Naive thymus-derived CD4-positive, alpha-beta T cell (primary cell): ENCODE measurements at places on chromosomes 6 and 20. TPM values are rescaled to one million over a fixed set of nuclear protein-coding genes. Genes with fewer than 3 reads are reported as not detected.

CABLES2 gene
- 0.61 TPM for polyA plus RNA-seq

DNA sequence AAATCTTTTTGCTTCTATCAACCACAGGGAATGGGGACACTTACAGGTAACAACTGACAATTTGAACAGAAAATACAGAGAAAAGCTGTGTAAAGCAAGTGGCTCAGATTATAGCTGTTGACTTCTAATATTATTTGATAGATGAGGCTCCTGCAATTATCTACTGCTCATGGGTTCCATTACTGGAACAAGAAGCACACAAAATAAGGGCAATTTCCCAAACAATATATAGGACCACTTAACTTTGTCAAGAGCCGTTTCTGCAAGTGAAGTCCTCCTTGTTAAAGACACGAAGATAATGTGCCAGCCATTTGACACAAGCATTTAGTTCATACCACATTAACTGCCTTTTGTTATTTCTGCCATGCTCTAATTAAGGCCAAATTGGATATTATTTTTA is 315.5 kb upstream of the ARID1B start:
- no peak for DNase-seq
- H3K36me3 ChIP-seq, result no peaks in the 10 kb centered on the region
- H3K4me3 ChIP-seq, result no peak overlapping the region
- no peaks in the 10 kb centered on the region for H3K4me1 ChIP-seq

ATP6V1G2 gene
- polyA plus RNA-seq, result 1.9 TPM

- H3K36me3 ChIP-seq, result no peaks in the 10 kb centered on the region
- no peak overlapping the region for H3K4me3 ChIP-seq
- peaks cover 3% of the 10 kb centered on the region for H3K27me3 ChIP-seq
- DNase-seq, result no peak
These were observed 19.3 kb upstream of the NCR2 start for GRCh38 chr6:41315943-41316620.

- H3K27me3 ChIP-seq, result no peaks in the 10 kb centered on the region
- no peaks in the 10 kb centered on the region for H3K36me3 ChIP-seq
- H3K27ac ChIP-seq, result no peak overlapping the region
- H3K4me1 ChIP-seq, result no peaks in the 10 kb centered on the region
- H3K4me3 ChIP-seq, result no peak overlapping the region
These were observed 7.9 kb downstream of the SDC4 start for GRCh38 chr20:45340236-45340847.

DNA sequence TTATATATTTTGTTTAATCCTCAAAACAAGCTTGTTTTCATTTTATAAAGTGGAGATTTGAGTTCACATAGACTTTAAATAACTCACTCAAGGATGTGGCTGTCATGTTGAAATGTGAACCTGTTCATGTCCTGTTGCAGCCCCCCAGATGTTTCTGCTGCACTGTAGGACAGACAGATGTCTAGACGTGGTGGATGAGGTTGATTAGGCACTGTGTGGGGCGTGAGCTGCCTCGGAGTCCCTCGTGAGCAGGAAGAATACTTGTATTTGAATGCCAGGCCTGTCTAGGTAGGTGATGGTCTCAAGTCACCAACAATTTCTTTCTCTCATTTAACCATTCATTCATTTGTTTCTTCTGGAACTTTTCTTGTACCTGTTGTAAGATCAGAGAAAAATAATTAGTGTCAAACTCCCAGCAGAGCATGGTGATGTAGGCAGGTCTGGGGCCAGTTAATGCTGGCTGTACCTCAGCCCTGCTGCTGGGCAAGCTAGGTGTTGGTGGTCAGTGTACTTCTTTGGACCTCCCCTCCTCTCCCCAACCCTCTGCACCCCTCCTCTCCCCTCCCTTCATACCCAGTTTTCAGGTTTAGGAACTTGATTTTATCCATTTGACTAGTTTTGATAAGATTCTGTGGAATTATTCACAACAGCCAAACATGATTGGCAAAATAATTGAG is 34.0 kb downstream of the AFDN start:
- H3K4me3 ChIP-seq, result no peak overlapping the region
- H3K27ac ChIP-seq, result no peak overlapping the region
- no peaks in the 10 kb centered on the region for H3K36me3 ChIP-seq

HSPA12B gene
- 0.09 TPM for polyA plus RNA-seq

GRCh38 chr20:62212299-62212698 is 7.8 kb downstream of the HRH3 start:
- no peak overlapping the region for H3K4me3 ChIP-seq
- no peak overlapping the region for H3K27ac ChIP-seq
- no peaks in the 10 kb centered on the region for H3K27me3 ChIP-seq
- no peak for DNase-seq

GRCh38 chr20:57117296-57117695 is 149.1 kb downstream of the BMP7 start:
- H3K27me3 ChIP-seq, result no peaks in the 10 kb centered on the region
- no peaks in the 10 kb centered on the region for H3K36me3 ChIP-seq
- H3K4me3 ChIP-seq, result no peak overlapping the region
- no peaks in the 10 kb centered on the region for H3K4me1 ChIP-seq

DNA sequence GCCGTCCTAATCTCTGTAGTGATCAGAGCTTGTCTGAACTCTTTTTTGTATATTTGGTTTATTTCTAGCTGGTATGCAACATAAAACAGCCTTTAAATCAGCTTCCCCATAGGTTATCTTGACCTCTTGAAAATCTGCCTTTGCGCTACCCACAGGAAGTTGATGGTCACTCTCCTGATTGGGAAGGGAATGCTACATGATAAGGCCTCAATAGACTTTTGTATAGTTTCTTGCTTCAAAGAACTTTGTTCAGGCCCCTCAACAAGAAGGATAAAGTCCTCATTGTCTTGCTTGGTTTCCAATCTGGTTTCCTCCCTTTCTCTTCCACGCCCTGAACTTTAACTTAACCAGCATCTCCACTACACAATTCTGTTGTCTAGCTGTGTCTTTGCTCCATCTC is 95.4 kb upstream of the TENT5A start:
- no peaks in the 10 kb centered on the region for H3K36me3 ChIP-seq
- no peak overlapping the region for H3K27ac ChIP-seq
- H3K27me3 ChIP-seq, result no peaks in the 10 kb centered on the region
- H3K4me1 ChIP-seq, result no peaks in the 10 kb centered on the region
- H3K4me3 ChIP-seq, result no peak overlapping the region

CLVS2 gene
- polyA plus RNA-seq, result not detected
